ENCODE measurements at places on chromosomes 7 and 10. TPM values are rescaled to one million over a fixed set of nuclear protein-coding genes. Genes with fewer than 3 reads are reported as not detected.

KCNMA1 gene
- 76.1 TPM for total RNA-seq

LEP gene
- total RNA-seq = not detected

TMEM236 gene
- 0.23 TPM for total RNA-seq

CFAP69 gene
- total RNA-seq = 9.2 TPM

SLC25A40 gene
- 27.2 TPM for total RNA-seq

PON3 gene
- total RNA-seq = 0.92 TPM

UFSP1 gene
- total RNA-seq = 3.7 TPM

GCK gene
- total RNA-seq = 13.8 TPM

SPDYE16 gene
- 0.23 TPM for total RNA-seq

MCM10 gene
- 5.3 TPM for total RNA-seq
